ENCODE measurements at places on chromosomes 5 and 9. TPM values are rescaled to one million over a fixed set of nuclear protein-coding genes. Genes with fewer than 3 reads are reported as not detected.

- no peak for DNase-seq
Observed at GRCh38 chr9:95217936-95218335, 99.6 kb downstream of the FANCC start.

GRCh38 chr5:131496400-131496713 lies 138.7 kb downstream of the RAPGEF6 start:
- DNase-seq = no peak

DNA sequence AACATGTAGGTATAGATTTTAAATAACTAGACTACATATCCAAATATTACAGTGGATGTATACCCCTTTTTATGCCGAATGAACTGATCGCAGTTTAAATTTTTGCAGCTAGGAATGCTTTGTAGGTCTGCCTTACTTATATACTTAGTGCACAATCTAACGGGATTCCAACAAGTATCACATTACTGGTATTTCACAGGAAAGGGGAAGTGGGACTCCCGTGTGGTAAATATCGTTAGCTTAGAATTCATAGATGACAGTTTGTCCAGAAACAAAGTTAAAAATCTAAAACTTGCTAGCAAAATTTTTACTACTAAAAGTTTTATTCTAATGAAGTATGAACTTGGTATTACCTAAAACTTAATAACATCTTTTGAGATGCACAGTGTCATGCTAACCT lies 193.5 kb upstream of the TLX3 start:
- DNase-seq = no peak

- DNase-seq = no peak
Observed at GRCh38 chr5:32047056-32047455, 127.1 kb downstream of the GOLPH3 start.

LAMC3 gene
- total RNA-seq = not detected

- DNase-seq = peak; percentile 55
Observed at GRCh38 chr9:37968228-37968701, 64.3 kb upstream of the SLC25A51 start.

All from LHCN-M2 (cell line).